ENCODE measurements at places on chromosomes 1 and 21. TPM values are rescaled to one million over a fixed set of nuclear protein-coding genes. Genes with fewer than 3 reads are reported as not detected.

Gene TM2D1
- total RNA-seq, result 41.1 TPM

Gene RBP7
- total RNA-seq, result not detected

Gene PFKFB2
- total RNA-seq, result 1.8 TPM

Gene ACP6
- 2.6 TPM for total RNA-seq

Measured in pulmonary artery endothelial cell (primary cell).